ENCODE measurements at places on chromosomes 13 and 19.

GRCh38 chr13:106573868-106574267, 5.9 kb upstream of the ARGLU1 start:
- no peak overlapping the region for H3K27ac ChIP-seq
- H3K4me1 ChIP-seq = peaks cover 3% of the 10 kb centered on the region
- H3K4me3 ChIP-seq = no peak overlapping the region
- H3K27me3 ChIP-seq = no peaks in the 10 kb centered on the region
- H3K36me3 ChIP-seq = no peaks in the 10 kb centered on the region

DNA sequence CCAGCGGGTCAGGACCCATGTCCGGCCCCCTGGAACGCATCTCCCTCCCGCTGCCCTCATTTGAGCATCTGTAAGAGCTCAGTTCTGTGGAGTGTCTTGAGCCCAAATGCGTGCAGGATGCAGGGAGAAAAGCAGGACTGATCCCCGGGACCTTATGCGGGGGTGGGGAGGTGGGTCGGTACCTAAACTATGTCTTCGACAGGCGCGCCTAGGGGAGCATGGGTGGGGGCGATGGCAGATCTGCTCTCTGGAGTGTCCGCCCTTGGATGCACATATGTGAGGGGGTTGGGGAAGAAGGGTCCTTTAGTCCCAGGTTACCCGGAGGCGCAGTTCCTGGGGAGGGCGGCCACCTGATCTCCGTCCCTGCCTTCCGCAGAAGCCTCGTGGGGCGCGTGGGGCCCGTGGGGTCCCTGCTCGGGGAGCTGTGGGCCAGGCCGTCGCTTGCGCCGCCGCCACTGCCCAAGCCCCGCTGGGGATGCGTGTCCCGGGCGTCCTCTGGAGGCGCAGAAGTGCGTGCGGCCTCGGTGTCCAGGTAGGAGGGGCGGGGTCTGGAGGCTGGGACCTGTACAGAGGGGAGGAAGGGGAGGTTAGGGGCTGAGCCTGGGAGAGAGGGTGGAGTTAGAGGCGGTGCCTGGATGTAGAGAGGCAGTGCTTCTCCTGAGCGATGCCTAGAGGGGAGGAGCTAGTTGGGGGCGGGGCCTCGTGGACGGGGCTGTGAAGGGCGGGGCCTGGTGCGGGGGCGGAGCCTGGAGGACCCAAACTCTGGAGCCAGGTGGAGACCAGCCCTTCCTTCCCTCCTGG, 2.9 kb downstream of the CILP2 start:
- no peaks in the 10 kb centered on the region for H3K36me3 ChIP-seq
- peak; percentile 62 for DNase-seq
- no peaks in the 10 kb centered on the region for H3K27me3 ChIP-seq
- H3K27ac ChIP-seq = no peak overlapping the region

- H3K4me1 ChIP-seq = peaks cover 2% of the 10 kb centered on the region
- no peaks in the 10 kb centered on the region for H3K27me3 ChIP-seq
- peaks cover 24% of the 10 kb centered on the region for H3K36me3 ChIP-seq
- DNase-seq = no peak
- no peak overlapping the region for H3K4me3 ChIP-seq
- no peak overlapping the region for H3K27ac ChIP-seq
Measured at GRCh38 chr19:40668991-40669614, 21.3 kb downstream of the NUMBL start.

DNA sequence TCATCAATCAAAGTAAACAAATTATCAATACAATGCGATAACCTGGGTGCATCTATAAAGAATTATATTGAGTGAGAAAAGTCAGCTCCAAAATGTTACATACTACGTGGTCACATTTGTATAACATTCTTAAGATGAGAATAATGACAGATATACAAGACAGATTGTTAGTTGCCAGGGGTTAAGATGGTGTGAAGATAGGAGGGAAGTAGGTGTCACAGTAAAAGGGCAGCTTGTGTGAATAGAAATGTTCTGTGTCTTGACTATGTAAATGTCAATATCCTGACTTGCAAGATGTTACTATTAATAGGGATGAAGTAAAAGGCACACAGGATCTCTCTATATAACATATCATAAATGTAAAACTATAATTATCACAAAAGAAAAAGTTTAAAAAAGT, 611.2 kb upstream of the SPRY2 start:
- H3K27me3 ChIP-seq = no peaks in the 10 kb centered on the region
- no peaks in the 10 kb centered on the region for H3K36me3 ChIP-seq
- H3K4me3 ChIP-seq = no peak overlapping the region
- no peak for DNase-seq
- no peak overlapping the region for H3K27ac ChIP-seq
- no peaks in the 10 kb centered on the region for H3K4me1 ChIP-seq

- H3K36me3 ChIP-seq = no peaks in the 10 kb centered on the region
- no peak overlapping the region for H3K4me3 ChIP-seq
- H3K27me3 ChIP-seq = no peaks in the 10 kb centered on the region
- no peak for DNase-seq
- H3K4me1 ChIP-seq = no peaks in the 10 kb centered on the region
Measured at GRCh38 chr13:65461590-65461989, 1768.5 kb downstream of the PCDH9 start.

- no peak overlapping the region for H3K27ac ChIP-seq
- no peaks in the 10 kb centered on the region for H3K27me3 ChIP-seq
- H3K36me3 ChIP-seq = no peaks in the 10 kb centered on the region
- DNase-seq = no peak
- H3K4me3 ChIP-seq = no peak overlapping the region
Measured at GRCh38 chr13:88429862-88430261, 758.7 kb downstream of the SLITRK5 start.

DNA sequence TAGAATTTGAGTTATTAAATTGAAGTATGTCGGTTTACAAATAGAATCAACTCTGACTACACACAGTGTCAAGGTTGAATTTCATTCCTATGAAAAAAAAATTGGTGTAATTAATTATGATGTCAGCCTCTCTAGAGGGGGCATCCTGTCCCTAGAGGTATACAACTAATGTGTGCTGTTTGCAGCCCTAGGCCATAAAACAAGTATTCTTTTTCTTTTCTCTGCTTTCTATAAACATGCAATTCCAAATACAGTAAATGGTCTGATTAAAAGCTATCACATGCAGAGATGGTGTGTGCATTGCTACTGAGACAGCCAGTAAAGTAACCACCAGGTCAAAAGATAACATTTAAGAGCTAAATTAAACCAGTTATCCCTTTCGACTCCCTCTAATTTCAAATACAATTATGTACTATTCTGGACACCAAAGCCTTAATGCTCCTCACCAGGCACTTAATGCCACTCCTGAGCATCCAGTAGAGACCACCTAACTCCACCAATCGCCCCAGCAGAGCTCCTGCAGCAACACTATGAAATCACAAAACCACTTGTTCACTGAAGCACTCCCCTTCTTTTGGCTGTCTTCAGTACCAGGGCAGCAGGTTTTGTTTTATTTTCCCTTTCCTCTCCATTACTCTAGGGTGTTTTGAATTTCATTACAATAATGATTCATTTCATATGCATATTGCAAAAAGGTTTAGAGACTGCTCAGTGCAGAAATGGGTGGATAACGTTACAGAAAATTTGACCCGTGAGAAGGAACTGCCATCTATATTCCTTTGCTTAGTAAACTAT, 426.9 kb downstream of the PCDH9 start:
- no peak overlapping the region for H3K4me3 ChIP-seq

DNA sequence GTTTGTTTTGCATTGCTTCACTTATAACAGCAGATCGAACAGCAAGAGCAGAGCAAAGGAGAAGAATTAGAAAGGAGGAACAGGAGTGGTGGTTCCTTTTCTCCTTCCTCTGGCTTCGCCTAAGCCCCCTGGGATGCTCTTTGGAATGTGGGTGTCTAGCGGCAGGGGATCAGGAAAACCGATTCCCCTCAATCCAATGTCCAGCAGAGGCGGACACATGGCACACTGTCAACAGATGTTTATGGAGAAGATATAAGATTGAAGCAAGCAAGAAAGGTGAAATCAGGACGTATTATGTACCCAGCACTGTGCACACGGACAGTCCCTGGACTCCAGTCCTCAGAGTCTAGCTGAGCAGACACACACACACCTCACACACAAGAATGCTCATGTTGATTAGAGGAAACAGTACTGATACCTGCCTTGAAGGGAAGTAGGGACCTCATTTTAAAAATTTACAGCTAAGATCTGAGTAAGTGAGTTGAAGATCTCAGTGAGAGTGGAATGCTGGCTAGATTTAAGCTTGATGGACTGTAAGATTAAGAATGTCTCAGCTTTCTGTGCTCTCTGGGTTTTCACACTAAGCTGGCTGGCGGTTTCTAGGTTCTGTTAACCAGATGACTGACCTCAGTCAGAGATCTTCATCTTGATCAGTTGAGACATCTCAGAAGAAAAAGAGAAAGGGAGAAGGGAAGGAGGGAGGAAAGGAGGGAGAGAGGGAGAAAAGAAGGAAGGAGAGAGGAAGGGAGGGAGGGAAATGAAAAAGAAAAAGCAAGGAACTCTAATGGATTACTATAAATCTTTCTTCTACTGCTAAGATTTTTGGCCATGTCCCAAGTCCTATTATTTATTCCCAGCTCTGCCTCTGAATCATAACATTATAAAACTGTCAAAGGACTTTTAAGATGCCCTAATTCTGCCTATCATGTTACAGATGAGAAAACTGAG, 44.8 kb downstream of the FLT1 start:
- H3K4me3 ChIP-seq = no peak overlapping the region
- H3K27ac ChIP-seq = no peak overlapping the region
- H3K36me3 ChIP-seq = no peaks in the 10 kb centered on the region
- H3K4me1 ChIP-seq = no peaks in the 10 kb centered on the region
- H3K27me3 ChIP-seq = no peaks in the 10 kb centered on the region

- H3K27ac ChIP-seq = peak overlapping the region; percentile 86
- DNase-seq = no peak
- H3K36me3 ChIP-seq = peaks cover 14% of the 10 kb centered on the region
- H3K27me3 ChIP-seq = no peaks in the 10 kb centered on the region
- peaks cover 56% of the 10 kb centered on the region for H3K4me1 ChIP-seq
Measured at GRCh38 chr19:46715975-46716671, 791 bp downstream of the PRKD2 start.

- DNase-seq = no peak
- H3K27me3 ChIP-seq = no peaks in the 10 kb centered on the region
- peak overlapping the region; percentile 43 for H3K4me3 ChIP-seq
Measured at GRCh38 chr13:24223341-24224231, 63.1 kb downstream of the SPATA13 start.

GRCh38 chr19:48392860-48393558, 459 bp upstream of the GRIN2D start:
- peak; percentile 37 for DNase-seq
- H3K36me3 ChIP-seq = peaks cover 9% of the 10 kb centered on the region
- peaks cover 34% of the 10 kb centered on the region for H3K27me3 ChIP-seq
- peaks cover 74% of the 10 kb centered on the region for H3K4me1 ChIP-seq
- H3K4me3 ChIP-seq = no peak overlapping the region

- H3K4me3 ChIP-seq = no peak overlapping the region
- no peaks in the 10 kb centered on the region for H3K27me3 ChIP-seq
- DNase-seq = no peak
- H3K36me3 ChIP-seq = no peaks in the 10 kb centered on the region
Measured at GRCh38 chr19:13366529-13367143, 139.6 kb downstream of the CACNA1A start.

- no peaks in the 10 kb centered on the region for H3K36me3 ChIP-seq
- H3K27ac ChIP-seq = no peak overlapping the region
- peaks cover 24% of the 10 kb centered on the region for H3K27me3 ChIP-seq
- H3K4me1 ChIP-seq = peaks cover 31% of the 10 kb centered on the region
- H3K4me3 ChIP-seq = no peak overlapping the region
Measured at GRCh38 chr19:2488942-2489731, 13.2 kb downstream of the GADD45B start.

GRCh38 chr13:20127562-20128458, 33.0 kb downstream of the GJA3 start:
- peaks cover 23% of the 10 kb centered on the region for H3K4me1 ChIP-seq
- peaks cover 36% of the 10 kb centered on the region for H3K27me3 ChIP-seq
- peak; percentile 67 for DNase-seq
- H3K4me3 ChIP-seq = peak overlapping the region; percentile 56
- no peak overlapping the region for H3K27ac ChIP-seq

DNA sequence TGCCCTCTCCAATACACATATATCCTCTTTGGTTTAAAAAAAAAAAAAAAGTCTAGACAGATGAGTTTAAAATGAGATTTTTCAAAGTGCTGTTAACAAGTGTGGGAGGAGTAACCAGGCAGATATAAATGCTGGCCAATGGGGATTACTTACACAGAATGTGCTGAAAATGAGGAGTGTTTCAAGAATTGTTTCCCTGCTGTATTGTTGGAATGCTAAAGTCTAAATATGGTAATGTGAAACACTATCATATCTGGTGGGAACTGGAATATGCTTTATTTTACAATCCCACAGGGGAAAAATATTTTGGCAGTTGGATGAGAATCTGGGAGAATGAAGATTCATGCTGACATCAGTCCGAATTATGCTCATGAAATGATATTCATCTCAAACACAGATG, 250.7 kb downstream of the DCT start:
- H3K27me3 ChIP-seq = no peaks in the 10 kb centered on the region
- H3K36me3 ChIP-seq = no peaks in the 10 kb centered on the region
- H3K27ac ChIP-seq = no peak overlapping the region
- H3K4me1 ChIP-seq = no peaks in the 10 kb centered on the region
- no peak overlapping the region for H3K4me3 ChIP-seq

DNA sequence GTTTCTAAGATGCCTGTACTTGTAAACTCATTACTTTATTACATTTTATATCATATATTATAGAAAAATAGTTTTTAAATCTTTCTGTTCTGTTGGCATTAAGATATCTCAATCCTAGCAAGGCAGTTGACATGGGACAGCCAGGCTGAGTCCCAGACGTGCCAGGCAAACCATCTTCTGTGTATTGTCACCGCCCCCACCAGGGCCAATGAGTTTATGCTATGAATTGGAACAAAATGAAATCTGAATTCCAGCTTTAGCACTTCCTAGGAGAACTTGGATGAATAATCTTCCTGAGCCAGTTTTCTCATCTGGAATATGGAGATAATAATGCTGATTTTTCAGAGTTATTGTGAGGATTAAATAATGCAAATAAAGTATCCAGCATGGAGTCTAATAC, 79.9 kb upstream of the GSX1 start:
- peaks cover 5% of the 10 kb centered on the region for H3K27me3 ChIP-seq
- DNase-seq = peak; percentile 35
- no peaks in the 10 kb centered on the region for H3K4me1 ChIP-seq

- peak overlapping the region; percentile 38 for H3K4me3 ChIP-seq
- peak overlapping the region; percentile 62 for H3K27ac ChIP-seq
- H3K36me3 ChIP-seq = no peaks in the 10 kb centered on the region
- no peaks in the 10 kb centered on the region for H3K27me3 ChIP-seq
- peaks cover 72% of the 10 kb centered on the region for H3K4me1 ChIP-seq
- DNase-seq = no peak
Measured at GRCh38 chr19:1852581-1853128, 4.4 kb upstream of the REXO1 start.
